Tibial artery (tissue), 4 donors: ENCODE measurements at places on chromosomes 12 and 14.

GRCh38 chr14:91173221-91173670 lies 59.4 kb downstream of the DGLUCY start:
- DNase-seq, result peak; percentile 84

GRCh38 chr12:102062419-102062806 lies 622 bp upstream of the WASHC3 start:
- DNase-seq, result no peak

GRCh38 chr12:13534645-13535398 lies 338.3 kb downstream of the EMP1 start:
- DNase-seq, result no peak

GRCh38 chr12:109736552-109737108 lies 23.0 kb downstream of the FAM222A start:
- DNase-seq, result peak; percentile 16

- no peak for DNase-seq
These were observed 143.6 kb downstream of the DYRK2 start for GRCh38 chr12:67792185-67792584.

DNA sequence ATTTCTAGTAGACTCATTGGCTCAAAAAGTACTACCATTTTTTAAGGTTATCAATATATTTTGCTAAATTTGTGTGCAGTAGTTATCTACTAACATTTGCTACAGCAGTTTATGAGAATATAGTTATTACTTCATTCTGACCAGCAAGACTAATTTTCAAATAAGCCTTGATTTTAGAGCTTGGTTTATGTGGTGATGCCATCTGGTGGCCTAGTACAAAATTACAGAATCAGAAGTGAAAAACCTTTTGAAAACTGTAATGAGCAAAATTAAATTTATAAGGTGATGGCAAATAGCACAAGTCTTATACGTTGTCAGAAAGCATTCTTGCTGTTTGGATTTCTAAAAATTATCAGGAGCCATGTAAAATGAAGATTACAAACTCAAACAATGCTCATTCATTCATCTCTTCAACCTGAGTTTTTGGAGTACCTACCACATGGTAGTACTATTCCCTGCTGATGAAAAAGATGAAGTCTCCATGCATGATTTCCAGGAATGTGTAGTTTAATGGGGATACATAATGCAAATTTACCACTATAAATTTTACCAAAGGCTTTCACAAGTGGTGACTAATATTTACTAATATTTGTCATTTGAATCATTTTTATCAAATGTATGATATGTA lies 51.0 kb downstream of the MAGOHB start:
- DNase-seq, result no peak

GRCh38 chr12:96172981-96173380 lies 21.2 kb upstream of the ELK3 start:
- no peak for DNase-seq

DNA sequence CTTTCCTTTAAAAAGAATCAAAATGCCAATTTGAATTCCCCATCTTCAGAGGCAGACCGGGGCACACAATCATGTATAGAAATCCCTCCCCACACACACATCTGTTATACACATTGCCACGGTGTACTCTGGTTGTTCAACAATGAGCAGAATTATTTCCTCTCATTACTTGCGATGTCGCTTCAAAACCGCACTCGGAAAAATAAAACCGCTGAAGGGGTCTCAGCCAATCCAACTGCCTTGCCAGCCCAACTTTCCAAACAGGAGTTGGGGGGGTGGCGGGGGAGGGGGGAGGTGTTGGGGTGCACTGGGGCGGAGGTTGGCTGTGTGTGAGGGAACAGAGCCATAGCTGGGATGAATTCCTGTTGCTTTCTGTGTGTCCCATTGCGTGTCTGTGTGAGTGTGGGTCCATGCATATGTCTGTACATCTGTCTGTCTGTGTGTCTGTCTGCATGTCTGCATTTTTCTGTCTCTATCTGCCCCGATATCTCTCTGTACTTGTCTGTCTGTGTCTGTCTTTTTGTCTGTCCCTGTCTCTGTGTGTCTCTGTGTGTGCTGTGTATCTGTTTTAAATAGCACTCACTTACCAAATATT lies 163.6 kb upstream of the TBX3 start:
- DNase-seq, result no peak
